ENCODE measurements at places on chromosomes 6 and 20.

DNA sequence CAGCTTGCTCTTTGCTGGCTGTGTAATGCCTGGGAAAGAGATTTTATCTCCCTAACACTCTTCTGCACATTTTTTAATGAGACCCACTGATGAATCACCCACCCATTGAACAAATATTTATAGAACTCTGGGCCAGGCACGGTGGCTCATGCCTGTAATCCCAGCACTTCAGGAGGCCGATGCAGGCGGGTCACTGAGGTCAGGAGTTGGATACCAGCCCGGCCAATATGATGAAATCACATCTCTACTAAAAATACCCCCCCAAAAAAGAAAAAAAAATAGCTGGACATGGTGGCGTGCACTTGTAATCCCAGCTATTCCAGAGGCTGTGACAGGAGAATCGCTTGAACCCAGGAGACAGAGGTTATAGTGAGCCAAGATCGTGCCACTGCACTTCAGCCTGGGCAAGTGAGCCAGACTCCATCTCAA, 82.1 kb upstream of the SIRPA start:
- DNase-seq, result peak; percentile 47

DNA sequence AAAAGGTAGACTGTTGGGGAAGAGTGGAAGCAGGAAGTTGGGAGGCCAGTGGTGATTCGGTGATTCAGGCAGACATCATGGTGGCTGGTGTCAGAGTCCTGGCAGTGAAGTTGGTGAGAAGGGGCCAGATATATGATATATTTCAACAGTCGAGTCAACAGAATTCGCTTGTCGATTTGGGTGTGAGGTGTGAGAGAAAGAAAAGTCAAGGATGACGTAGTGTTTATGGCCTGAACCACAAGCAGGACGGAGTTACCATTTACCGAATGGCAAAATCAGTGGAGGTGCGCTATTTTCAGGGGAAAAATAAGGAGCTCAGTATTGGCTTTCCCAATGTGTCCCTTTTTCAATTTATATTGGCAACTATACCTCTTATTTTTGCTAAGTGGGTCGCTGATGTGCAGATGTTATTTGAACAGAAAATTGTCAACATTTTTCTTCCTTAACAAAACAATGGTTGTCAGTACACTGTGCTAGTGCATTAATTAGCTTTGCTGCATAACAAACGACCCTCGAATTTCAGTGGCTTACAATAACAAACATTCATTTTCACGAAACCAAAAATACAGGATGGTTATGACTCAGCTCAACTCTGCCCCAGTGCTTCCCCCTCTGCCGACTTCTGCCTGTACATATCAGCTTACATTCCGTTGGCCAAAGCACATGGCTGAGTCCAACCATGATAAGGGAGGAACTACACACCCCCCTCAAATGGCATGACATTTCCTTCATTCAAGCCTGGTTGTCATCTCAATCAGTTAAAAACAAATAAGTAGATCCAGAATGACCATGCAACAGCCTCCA, 255.0 kb upstream of the ZFP64 start:
- no peak for DNase-seq

GRCh38 chr6:134238960-134239795, 78.7 kb downstream of the SGK1 start:
- no peak for DNase-seq

DNA sequence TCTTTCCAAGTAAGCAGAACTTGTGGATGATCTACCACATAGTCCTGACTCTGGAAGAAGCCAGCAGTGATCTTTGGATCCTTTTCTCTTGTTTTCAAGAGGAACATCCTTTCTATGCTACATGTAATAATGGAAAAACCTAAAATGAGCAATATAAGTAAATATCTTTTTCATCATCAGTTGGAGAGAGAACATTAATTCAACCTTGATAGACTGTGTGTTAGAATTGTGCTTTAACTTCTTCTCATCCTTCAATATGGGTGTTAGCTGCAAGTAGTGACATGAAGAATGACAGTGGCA, 65.6 kb upstream of the IFNGR1 start:
- no peak for DNase-seq

DNA sequence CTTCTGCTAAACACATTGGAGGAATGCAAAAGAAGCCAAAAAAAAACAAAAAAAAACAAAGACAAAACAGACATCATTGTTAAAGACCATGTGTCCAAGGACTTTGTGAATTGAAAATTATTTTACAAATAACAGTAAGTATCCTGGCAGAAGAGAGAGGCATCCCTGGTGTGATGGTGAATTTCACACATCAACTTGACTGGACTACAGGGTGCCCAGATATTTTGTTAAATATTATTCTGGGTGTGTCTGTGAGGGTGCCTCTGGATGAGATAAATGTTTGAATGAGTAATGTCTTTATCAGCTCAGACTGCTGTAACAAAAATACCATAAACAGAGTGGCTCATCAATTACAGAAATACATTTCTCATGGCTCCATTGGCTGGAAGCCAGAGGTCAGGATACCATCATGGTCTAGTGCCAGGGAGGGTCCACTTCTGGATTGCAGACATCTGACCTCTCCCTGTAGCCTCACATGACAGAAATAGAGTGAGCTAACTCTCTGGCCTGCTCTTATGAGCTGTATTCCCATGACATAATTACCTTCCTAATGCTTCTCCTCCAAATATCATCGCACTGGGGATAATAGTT, 12.2 kb upstream of the C6orf118 start:
- no peak for DNase-seq

DNA sequence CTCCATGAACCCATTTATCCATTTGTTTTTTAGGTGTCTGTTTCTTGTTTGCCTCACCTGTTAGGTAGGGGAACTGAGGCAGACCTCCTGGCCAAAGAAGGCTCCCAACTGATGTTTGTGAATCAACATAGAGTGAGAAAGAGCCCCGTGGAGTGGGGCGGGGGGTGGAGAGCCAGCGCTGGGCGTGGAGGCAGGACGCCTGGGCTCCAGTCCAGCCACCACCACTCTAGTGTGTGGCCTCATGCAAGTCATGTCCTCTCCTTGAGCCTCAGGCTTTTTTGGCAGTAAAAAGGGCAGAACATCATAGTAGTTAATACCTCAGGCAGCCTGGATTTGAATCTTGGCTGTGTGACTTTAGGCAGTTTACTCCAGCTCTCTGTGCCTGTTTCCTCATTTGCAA, 42.2 kb upstream of the SCRT2 start:
- no peak for DNase-seq

GRCh38 chr6:18405477-18406293, 18.5 kb downstream of the RNF144B start:
- peak; percentile 90 for DNase-seq

GRCh38 chr20:38120625-38120988, 44.5 kb downstream of the TGM2 start:
- DNase-seq, result no peak

- no peak for DNase-seq
Observed at GRCh38 chr6:61935242-61935846, 350.7 kb downstream of the KHDRBS2 start.

DNA sequence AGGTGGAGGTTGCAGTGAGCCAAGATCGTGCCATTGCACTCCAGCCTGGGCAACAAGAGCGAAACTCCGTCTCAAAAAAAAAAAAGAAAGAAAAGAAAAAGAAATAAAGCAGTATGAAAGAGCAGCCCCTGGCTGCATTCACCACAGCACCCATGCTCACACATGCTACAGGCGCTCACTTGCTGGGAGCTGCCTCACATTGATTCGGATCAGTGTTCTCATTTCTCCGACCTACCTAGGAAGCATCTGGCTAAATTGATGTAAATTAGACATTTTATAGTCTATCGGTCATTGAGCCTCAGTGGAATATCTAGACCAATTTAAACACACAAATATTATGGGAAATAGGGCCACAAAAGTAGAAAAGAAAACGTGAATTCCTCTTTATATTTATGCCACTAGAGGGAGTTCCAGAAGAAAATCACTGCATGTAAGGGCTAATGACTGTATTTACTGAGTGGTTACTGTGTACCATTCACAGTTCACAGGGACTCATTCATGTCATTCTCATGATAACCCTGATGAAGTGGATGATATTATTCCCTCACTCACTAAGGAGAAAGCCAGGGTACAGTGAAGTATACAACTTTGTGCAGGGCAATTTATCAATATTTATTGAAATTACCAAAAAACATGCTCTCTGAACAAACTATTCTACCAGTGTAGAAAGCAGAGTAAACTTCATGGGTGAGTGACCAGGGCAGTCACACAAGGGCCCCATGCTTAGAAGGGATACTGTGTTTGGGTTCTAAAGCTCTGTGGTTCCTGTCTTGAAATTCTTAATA, 5.3 kb upstream of the MOG start:
- peak; percentile 54 for DNase-seq

DNA sequence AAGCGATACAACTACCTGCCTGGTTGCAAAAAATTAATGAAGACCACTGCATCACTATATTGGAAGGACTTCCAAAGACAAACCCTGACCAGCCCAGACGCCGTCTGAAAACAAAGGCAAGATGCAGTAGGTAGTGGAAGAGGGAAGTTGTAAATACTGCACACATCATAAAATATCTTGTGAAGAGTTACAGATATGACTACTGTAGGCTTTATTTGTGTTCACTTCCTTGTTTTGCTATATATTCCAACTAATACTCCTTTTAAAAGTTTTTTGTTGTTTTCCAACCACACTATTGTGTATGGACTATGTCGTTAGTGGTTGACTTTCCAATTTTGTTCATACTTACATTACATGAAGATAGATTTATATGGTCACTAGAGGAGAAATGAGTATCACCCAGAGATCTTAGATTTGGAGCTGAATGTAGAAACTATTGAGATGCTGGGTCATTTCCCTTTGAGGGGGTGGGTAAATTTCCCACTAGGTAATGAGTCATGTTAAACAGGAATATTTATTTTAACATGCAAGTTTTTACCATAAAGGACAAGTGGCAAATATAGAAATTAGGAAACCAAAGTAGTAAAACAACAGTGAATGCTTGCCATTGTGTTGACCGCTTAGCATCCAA, 16.6 kb upstream of the TXLNB start:
- DNase-seq, result no peak

GRCh38 chr20:51054233-51054632, 31.3 kb upstream of the KCNG1 start:
- no peak for DNase-seq

DNA sequence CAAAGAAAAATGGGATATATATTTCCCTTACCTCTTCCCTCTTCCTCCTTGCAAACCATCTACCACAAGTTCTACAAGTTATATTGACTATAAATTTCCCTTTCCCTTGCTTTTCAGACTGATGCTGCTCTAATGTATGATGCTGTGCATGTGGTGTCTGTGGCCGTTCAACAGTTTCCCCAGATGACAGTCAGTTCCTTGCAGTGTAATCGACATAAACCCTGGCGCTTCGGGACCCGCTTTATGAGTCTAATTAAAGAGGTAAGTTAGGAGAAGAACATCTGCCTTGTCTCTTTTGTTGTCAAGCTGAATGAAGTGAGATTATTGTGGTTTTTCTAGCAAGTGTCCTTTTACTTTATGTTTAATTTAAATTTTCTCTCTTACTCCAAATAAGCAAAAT, 406.0 kb downstream of the GRIK2 start:
- no peak for DNase-seq

DNA sequence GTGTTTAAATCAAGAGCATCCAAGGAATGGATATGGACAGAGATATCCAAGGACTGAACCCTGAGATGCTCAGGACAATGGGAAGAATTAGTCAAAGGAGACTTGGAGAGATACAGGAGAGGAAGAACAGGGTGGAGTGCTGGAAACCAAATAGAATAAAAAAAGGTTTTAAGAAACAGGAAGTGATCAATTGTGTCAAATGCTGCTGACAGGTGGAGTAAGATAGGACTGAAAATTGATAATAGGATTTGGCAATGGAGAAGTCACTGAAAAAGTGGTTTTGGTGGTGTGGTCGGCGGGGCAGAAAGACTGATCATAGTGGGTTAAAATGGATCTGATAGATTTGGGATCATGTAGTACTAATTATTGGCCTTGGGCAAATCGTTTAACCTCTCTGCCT, 37.9 kb upstream of the PNRC1 start:
- DNase-seq, result no peak

GRCh38 chr20:39090906-39091305, 128.8 kb downstream of the DHX35 start:
- no peak for DNase-seq

GRCh38 chr20:4167261-4168021, 152.1 kb upstream of the RNF24 start:
- DNase-seq, result no peak

GRCh38 chr6:69705954-69706353, 90.9 kb downstream of the LMBRD1 start:
- no peak for DNase-seq

DNA sequence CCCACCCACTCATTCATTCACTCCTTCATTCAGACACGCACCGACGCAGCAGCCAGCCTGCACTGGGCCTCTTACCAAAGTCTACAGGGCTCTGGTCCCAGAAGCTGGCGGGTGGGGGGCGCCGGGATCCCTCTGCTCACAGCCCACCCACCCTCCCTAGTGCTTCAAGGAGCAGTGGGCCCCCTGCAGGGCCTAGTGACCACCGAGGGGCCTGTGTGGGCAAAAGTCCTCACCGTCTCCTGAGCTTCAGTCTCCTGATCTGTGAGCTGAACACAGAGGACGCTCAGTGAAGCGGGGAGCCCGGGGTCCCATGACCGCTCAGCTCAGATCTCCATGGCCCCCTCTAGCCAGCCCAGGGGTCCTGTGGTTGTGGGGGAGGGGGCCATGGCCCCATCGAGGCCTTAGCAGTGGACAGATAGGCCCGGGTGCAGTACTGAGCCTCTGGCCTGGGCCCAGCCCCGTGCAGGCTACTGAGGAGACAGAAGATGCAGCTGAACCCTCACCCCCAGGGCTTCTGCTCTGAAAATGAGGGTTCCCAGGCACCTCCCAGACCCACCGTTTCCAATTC, 33.4 kb upstream of the MRGBP start:
- DNase-seq, result no peak

- DNase-seq, result no peak
Observed at GRCh38 chr20:31547720-31548298, 33.6 kb downstream of the HM13 start.

DNA sequence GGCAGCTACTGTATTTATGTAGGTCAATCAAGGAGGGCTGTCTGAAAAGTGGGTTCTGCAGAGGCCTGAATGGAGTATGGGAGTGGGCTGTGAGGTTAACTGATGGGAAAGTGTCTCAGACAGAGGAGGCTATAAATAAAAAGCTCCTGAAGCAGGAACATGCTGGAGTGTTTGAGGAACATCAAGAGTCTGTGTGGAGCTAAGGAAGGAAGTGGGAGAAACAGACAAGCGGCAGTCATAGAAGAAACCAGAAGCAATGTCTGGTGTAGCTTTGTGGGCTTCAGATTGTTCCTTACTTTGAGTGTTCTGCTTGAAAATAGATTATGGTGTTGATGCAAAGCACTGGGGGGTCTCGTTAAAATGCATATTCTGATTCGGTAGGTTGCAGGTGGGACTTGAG, 101.5 kb upstream of the OGFRL1 start:
- DNase-seq, result no peak

- DNase-seq, result no peak
Observed at GRCh38 chr20:40957265-40957760, 71.3 kb upstream of the TOP1 start.

GRCh38 chr6:33577106-33577535, 3.0 kb downstream of the BAK1 start:
- DNase-seq, result peak; percentile 72

GRCh38 chr6:22045261-22045912, 251.4 kb downstream of the PRL start:
- DNase-seq, result no peak

GRCh38 chr20:41035207-41035606, 6.6 kb downstream of the TOP1 start:
- no peak for DNase-seq

GRCh38 chr6:97023982-97024381, 99.5 kb downstream of the KLHL32 start:
- DNase-seq, result no peak
